Cardiac septum (tissue), 1 donor: ENCODE measurements at places on chromosomes 16 and 17.

GRCh38 chr17:55177159-55177854 is 87.5 kb upstream of the HLF start:
- no peak for DNase-seq

DNA sequence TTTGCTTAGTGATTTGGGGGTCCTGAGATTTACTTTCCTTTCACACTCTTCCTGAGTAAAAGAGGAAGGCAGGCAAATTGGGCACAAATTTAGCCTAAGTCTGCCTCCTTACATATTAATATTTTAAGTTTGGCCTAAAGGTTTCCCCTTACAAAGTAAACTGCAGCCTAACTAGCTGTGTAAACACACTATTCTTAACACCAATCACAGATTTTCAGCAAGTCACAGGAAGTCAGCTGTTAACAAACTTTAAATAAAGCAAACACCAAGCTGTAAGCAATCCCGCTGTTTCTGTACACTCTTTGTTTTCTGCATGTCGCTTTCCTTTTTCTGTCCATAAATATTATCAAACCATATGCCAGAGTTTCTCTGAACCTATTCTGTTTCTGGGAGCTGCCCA is 45.1 kb upstream of the ABCC11 start:
- no peak for DNase-seq

- no peak for DNase-seq
Observed at GRCh38 chr17:19753661-19754463, 5.8 kb upstream of the ALDH3A1 start.

DNA sequence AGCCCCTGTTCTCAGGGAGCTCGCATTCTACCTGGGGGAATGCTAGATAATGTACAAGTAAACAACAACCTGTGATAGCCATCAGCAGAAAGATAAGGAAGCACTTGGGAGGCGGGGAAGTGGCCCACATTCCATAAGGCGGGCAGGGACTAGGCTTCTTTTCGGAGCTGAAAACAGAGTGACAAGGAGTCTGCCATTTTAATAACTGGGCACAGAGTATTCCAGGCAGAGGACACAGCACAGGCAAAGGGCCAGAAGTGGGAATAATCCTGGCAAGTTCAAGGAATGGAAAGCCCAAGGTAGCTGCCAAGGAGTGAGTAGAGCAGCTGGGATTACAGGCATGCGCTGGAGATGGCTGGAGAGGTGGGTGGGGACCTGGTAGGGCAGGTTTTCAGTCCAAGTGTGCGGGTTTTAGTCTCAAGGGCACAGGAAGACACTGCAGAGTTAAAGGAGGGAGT is 24.3 kb downstream of the USP43 start:
- DNase-seq, result no peak

DNA sequence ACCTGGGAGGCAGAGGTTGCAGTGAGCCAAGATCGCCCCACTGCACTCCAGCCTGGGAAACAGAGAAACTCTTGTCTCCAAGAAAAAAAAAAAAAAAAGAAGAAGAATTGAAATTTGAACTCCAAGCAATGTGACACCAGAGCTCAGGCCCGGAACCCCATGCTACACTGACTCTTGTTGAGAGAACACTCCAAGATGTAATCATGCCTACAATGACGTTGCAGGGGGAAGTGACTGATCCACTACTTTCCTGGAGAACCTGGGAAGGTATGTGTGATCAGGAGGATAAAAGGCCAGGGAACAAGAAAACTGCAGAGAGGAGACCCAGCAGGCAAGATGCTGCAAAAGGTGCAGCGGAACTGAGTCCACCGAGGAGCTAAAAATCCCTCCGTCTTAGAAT is 57.9 kb downstream of the ADCY9 start:
- no peak for DNase-seq

DNA sequence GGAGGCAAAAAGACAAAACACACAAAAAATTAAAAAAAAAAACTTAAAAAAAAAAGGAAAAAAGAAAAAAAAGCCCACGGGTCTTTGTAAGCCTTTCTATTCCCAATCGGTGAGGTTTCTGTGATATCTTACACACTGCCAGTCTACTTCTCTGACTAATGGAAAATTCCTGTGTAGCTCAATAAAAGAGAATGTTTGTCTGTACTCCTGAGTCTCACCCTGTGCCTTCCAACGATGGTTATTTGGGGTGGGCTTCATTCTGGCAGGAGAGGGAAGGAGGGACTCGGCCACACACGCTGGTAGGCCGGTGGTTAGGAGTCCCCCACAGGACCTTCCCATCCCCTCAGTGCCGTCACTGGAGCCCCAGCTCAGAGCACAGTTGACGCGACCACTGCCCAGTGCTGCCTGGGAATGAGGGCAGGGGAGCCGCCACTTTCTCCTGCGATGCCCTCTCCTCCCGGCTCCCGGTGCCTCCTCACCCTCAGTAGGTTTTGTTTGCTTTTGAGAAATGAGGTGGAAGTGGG is 68.0 kb downstream of the AMFR start:
- no peak for DNase-seq
